Sigmoid colon (tissue), 7 donors: ENCODE measurements at places on chromosomes 5 and 9. TPM values are rescaled to one million over a fixed set of nuclear protein-coding genes. Genes with fewer than 3 reads are reported as not detected.

GRCh38 chr5:141867139-141867538 is 11.1 kb downstream of the PCDH1 start:
- no peak for DNase-seq

DNA sequence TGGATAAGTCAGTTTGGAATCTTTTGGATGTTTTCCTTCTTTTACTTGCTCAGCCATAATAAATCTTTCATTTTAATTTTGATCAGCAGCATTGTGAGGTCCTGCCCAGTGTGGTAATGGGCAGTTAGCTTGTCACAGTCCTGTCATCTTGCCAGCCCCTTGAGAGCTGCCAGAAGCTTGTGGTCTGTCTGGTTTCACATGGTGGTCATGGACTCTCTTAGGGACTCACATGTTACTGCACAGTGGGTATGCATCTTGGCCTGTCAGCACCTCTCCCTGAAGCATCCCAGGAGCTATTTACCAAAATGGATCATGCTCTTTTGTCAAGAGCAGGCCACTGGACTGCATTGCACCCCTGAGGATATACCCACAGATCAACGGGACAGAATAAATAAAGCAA is 60.3 kb downstream of the DAPK1 start:
- DNase-seq = no peak

DNA sequence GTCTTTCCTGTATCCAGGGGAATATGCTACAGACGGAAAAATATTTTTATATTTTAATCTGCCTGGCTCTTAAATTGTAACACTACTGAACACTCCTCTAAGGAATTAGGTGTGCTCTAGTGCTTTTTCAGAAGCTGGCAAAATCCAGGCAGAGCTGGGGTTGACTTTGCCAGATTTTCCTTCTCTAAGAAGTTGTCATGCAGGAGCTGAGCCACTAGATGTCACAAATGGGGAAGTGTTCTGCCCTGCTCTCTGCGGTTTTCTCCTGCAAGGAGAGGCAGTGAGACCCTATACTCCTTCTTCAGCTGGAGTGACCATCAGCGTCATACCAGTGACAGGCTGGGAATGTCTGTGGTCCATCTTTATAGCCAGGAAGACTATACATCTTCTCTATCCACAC is 112.5 kb downstream of the HAPLN1 start:
- no peak for DNase-seq

Gene ARHGAP26
- 22.1 TPM for total RNA-seq

Gene EGFLAM
- total RNA-seq = 2.5 TPM
